Suppressor macrophage treated with lipopolysaccharide for 4 hours (primary cell): ENCODE measurements at places on chromosomes 5 and 9.

- no peak for DNase-seq
These were observed 169.6 kb downstream of the ASTN2 start for GRCh38 chr9:117245175-117245829.

DNA sequence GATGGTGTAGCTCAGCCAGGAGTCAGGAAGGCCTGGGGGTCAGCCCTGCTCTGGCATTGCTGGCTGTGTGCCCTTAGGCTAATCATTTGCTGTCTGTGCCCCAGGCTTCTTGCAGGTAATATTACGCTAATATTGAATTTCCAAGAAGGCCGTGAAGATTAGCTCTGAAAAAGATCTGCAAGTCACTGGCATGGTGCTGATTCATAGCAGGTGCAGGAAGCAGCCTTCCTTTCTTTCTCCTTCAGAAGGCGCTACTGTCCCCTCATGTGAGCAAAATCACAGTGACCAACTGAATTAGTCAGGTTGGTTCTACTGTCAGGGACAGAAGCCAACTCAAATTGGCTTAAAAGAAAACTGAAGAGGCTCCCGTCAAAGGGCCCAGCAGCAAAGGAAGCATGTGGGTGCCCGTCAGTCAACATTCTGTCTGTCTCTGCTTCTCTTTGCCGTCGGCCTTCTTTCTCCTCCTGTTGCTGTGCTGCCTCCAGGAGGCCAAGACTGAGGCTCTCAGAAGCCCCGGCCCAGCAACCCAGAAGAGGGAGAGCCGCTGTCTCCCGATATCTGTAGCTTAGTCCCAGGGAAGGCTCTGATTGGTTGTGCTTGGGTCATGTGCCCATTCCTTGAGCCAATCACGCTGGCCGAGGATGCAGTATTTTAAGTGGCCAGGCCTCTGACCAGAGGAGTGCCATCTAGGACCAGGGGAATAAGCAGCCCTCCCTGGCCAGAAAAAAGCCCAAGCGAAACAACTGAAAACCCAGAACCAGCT, 67.8 kb upstream of the NEURL1B start:
- no peak for DNase-seq

GRCh38 chr5:163941079-163941478, 435.7 kb downstream of the MAT2B start:
- DNase-seq, result no peak

- no peak for DNase-seq
These were observed 26.3 kb downstream of the FAXDC2 start for GRCh38 chr5:154824070-154824469.

DNA sequence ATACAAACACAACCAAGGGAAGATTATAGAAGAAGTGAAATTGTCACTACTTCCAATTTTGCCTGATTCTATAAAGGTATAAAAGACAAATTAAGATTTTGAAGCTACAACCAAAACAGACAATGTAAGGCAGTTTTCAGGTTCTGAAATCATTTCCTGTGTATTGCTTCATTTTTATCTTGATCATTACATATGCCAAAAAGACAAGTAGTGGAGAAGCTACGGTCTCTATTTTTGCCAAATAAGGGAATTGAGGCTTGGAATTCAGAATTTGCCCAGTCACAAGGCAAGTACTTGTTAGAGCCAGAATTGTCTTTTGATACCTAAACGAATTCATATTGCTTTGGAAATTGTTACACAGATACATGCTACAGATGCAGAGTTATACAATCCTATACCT, 20.6 kb downstream of the EDIL3 start:
- DNase-seq, result no peak

GRCh38 chr5:150142959-150143349, 12.7 kb downstream of the PDGFRB start:
- peak; percentile 84 for DNase-seq

- DNase-seq, result no peak
These were observed 21.4 kb downstream of the TGFBR1 start for GRCh38 chr9:99126312-99126711.

DNA sequence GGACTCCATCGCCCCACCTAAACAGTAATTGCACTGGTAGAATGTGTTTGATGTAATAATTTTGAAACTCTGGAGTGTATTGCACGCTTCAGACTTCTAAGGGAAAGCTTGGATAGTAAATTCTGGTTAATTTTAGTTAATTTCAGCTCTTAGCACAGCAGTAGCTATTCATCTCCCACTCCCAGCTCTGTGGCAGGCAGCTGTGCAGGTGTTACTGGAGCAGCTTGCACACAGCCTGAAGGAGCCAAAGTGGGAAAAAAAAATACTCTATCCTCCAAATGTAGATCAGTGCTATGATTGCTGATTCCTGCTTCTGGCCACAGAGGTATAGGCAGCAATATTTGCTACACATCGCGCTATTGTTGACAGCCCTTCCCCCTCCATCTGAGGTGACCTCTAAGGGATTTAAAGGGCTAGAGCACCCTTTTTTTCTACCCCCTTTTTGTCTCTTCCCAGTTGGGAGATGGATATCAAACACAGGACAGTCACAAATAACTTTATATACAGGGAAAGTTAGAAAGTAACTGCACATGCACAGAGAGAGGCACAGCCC, 97.4 kb downstream of the KCTD16 start:
- DNase-seq, result no peak

DNA sequence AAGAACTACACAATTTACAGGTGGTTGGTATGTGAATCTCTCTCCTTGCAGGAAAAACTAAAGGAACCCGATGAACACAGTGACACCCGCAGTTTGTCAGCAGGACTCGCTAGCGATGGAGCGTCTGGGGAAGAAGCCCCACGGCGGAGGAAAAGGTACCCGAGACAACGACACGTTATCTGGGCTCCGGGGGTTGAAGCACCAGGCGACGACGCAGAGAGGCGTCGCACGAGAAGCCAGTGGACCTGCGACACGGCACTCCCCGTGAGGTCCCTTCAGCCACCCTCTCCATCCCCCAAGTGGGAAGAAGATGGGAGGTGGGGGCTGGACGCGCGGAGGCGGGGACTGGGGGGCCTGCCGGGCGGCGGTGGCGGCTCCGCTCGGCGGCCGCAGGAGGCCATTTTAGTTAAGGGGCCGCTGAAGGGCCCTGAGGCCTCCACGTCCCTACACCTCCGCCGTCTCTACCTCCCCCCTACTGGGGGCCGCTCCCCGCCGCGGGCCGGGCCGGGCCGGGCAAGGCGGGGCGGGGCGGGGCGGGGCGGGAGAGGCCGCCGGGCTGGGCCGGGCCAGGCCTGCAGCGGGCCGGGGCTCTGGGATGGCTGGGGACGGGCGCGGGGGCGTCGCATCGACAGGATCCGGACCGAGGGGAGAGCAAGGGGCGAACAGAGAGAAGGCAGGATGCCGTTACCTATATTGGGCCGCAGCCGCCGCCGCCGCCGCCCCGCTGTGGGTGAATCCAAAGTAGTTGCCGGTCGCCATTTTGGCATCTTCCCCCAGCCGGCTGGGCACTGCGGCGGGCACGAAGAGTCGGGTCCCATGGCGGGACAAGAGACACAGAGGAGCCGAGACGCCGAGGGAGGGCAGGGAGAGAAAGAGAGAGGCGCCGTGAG, 754 bp downstream of the ZFR start:
- peak; percentile 24 for DNase-seq

DNA sequence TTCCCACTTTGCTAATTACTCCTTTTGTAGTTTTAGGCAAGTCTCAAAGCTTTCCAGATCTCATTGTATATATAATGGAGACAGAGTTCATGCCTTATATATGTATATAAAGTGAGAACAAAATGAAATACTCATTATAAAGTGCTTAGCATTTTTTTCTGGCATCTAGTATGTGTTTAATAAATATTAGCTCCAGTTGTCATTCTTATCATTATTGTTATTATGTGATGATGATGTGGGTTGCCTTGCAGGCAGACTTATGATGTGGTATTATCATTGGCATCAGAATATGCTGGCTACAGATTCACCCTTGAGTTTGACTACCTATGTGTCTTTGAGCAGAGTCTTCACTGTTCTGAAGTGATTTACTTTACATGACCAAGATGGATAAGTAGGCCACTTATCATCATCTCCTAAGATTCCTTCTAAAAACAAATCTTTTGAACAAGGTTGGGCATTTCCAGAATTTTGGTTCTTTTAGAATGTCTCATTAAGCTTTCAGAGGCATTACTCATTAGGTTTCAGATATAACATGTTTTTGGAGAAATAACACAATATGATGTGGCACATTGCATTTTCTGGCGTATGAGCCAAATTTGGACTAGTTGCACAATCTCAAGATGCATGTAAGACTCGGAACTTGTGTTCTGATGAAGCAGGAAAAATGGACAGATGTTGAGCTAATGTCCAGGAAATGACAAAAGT, 145.6 kb upstream of the TNC start:
- no peak for DNase-seq

DNA sequence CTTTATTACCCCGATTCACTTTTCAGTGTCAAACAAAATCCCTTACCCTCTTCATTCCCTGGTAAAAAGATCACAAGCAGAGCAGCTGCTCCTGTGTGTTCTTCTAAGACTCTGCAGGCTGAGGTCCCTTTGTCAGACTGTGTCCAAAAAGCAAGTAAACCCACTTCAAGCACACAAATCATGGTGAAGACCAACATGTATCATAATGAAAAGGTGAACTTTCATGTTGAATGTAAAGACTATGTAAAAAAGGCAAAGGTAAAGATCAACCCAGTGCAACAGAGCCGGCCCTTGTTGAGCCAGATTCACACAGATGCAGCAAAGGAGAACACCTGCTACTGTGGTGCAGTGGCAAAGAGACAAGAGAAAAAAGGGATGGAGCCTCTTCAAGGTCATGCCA, 34.5 kb downstream of the CREBRF start:
- no peak for DNase-seq

DNA sequence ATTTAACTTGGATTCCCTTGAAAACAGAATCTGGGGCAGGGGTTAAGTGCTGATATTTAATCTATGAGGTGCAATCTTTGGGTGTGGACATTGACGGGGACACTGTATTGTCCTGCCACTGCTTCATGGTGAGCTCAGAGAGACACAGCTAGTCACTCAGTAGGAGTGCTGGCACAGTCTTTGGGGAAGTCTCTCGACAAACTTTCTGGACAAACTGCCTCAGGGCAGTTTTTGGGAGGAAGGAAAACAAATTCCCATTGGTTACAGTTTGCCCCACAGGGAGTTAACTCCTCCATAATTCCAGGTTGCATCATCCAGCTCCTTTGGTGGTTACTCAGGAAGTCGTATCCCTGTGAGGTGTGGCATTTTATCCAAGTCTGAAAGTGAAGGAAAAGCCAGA, 17.9 kb downstream of the HNRNPK start:
- DNase-seq, result no peak

DNA sequence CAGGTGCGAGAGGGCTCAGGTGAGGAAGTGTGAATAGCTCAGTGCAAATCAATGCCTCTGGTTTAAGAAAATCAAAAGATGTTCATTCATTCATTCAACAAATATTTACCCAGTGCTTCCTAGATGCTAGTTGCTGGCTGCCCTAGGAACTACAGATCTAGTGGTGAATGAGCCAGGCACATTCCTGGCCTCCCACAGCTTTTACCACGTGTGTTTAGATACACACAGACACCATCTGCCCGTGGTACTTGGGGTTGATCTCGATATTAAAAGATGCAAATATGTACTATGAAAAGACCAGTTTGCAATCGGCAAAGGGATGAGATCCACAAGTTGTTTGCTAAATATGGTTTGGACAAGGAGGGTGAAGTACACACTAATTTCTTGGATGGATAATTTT, 78.2 kb downstream of the GTF3C4 start:
- DNase-seq, result no peak

DNA sequence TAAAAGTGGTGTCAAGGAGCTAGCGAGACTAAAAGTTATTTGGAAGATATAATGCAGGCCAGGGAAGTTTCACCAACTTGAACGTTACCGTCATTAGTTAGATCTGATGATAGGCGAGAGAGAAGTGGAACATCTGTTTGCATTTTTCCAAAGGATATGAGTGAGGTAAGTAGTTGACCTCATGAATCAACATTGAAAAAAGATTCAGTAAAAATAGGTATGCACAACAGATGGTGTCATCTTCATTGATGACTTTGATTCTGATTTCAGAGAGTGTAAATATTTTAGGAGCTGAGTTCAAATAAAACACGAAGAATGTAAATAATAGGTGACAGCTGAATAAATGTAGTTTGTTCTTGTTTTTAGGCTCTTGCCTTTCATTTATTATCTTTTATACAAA, 998.9 kb upstream of the CDH6 start:
- DNase-seq, result no peak

- DNase-seq, result no peak
These were observed 974.2 kb upstream of the CDH9 start for GRCh38 chr5:28012538-28012937.

DNA sequence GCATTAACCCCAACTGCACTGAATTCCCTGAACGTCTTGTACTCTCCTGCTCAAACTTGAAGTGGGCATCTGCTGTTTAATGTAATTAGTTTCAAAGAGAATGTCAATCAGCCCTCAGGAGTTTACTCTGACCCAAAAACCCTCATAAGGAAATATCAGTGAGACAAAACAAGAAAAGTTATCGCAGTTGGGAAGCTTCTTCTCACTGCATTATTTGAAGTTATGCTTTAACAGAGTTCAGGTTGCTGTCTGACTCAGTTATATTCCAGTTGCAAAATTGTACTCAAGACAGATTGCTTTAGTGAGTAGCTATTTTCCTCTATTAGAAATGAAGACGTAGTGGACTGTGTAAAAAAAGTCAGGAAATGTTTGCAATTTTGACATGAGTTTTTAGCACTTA, 52.1 kb downstream of the PPIC start:
- DNase-seq, result no peak
